ENCODE measurements at places on chromosomes 3 and 15.

- no peak for DNase-seq
Observed at GRCh38 chr15:40287505-40287904, 4.6 kb upstream of the ANKRD63 start.

GRCh38 chr15:66555685-66556084 is 10.1 kb downstream of the LCTL start:
- DNase-seq = no peak

DNA sequence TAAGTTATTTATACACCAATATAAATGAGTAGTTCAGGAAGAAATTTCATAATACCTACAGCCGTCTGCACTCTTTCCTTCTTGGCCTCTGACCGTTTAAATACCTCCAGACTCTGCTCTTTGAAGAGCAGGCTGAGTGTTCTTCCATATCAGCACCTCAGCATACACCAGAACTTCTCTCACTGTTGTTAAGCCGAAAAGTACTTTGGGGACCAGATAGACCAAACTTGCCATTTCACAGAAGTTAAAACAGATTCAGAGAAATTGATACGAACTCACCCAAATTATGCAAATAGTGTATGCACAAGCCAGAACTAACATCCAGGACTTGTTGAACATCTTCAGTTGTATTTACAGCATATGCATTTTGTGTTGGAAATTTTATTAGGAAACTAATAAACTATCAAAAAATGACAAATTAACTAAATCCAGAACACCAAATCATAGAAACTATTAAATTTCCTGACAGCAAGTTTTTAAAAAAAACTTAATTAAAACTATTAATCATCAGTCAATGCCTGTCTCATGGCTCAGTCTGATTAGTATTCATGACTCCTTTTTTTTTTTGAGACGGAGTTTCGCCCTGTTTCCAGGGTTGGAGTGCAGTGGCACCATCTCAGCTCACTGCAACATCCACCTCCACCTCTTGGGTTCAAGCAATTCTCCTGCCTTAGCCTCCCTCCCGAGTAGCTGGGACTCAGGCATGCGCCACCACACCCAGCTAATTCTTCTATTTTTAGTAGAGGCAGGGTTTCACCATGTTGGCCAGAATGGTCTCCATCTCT is 24.1 kb downstream of the CGGBP1 start:
- no peak for DNase-seq

- DNase-seq = no peak
Observed at GRCh38 chr3:149701206-149701976, 43.6 kb upstream of the WWTR1 start.

GRCh38 chr15:64635499-64636495 is 139.6 kb downstream of the RBPMS2 start:
- no peak for DNase-seq

DNA sequence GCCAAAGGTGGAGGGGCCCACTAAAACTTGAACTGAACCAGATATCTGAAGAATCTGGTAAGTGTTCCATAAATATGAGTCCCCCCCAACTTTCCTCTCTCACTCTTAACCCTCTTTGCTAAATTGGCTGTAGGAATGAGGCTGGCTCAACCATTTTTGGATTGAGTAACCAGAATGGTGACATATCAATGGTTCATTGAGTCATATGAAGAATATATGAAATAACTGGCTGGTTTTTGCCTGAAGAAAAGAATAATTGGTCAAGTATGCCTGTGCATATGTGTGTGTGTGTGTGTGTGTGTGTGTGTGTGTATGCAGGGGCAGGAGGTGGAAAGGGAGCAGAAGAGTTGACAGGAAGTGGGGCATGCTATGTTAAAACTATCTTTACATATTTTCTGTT is 472.9 kb upstream of the THBS1 start:
- no peak for DNase-seq

- no peak for DNase-seq
Observed at GRCh38 chr3:22920006-22920405, 283.1 kb upstream of the UBE2E2 start.

GRCh38 chr3:80770106-80771074 is 991.1 kb downstream of the GBE1 start:
- DNase-seq = no peak

GRCh38 chr3:52314489-52314888 is 1.6 kb upstream of the DNAH1 start:
- DNase-seq = no peak

Measured in type B pancreatic cell (in vitro differentiated cells).